T-helper 1 cell (primary cell): ENCODE measurements at places on chromosomes 5 and 9.

DNA sequence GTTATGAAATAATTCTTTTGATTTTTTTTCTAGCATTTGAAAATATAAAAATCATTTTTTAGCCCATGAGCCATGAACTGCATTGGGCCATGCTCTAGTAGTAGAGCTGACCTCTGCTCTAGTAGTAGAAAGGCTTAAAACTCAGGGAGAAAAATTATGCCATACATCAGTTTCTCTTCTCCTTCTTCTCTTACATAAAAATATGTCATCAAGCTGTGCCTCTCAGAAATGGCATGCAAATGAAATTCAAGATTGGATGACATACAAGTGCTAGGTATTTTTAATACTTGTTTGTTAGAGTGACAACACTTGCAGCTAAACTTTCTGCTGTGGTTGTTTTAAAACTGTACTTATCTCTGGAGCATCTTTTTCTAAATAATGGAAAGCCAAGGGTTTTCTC, 42.1 kb upstream of the TMOD1 start:
- DNase-seq = no peak

DNA sequence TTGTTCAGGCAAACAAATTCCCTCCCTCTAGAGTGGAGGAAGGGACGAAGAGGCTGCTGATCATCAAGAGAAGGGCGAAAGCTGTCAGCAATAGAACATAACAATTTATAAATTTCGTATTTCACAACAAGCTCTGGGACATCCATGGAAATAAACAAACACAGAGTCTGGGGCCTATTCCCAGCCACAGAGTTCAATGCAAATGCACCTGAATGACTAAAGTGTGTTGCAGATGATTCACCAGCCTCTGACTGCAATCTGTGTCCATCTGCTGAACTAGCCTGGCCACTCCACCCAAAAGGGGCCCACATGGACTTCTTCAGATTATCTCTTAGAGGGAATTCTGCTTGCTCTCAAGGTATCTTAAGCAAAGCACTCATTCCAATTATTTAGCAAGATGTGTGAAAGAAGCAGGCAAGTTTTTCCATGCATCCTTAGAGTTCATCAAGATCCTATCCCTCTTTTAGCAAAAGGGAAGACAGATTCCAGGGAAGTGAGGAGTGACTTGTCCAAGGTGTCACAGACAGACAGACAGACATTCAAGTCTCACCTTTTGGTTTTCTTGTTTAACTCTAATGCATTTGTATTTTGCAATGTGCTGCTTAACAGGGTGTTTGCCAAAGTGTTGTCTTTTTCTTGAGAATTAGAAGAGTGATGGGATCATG, 307.8 kb upstream of the PAPPA start:
- DNase-seq = no peak

- no peak for DNase-seq
These were observed 12.6 kb upstream of the MUSK start for GRCh38 chr9:110655754-110656641.

- DNase-seq = no peak
These were observed 66.8 kb downstream of the PALM2AKAP2 start for GRCh38 chr9:109846776-109847175.

- no peak for DNase-seq
These were observed 603.6 kb downstream of the IRX1 start for GRCh38 chr5:4199049-4199841.
